ENCODE measurements at places on chromosomes 5 and 9.

DNA sequence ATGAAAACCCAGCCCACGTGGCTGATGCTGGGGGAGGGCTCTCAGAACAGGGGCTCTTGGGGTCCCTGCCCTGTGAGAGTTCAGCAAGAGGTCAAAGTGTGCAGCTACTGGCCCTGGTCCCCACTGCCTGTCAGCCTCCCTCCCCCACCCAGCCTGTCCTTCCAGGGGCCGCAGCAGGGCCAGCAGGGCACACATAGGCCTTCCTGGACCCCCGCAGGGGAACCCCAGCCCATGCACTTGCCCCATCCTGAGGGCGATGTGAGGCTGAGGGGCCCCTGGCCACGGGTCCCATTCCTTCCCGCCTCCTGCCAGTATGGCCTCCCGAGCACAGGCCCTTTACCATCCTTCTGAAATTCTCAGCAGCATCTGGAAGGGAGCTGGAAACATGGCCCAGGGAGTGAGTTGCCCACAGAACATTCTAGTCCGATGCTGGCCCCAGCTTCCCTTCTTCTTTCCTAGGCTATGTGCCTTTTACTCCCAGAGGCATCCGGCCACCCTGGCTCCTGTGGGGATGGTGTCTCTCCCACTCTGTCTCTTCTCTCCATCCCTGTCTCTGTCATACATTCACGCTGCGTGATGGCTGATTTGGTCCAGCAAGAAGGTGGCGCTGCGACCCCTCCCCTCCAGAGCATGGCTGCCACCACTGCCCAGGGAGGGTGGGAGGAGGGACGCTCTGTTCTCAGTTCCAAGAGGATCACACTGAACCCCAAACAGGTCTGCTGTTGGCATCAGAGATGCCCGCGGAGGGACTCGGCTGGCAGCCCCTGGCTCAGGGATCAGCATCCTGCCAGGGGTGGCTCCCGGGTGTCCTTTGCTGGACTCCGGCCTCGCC is 19.6 kb downstream of the MRPL36 start:
- DNase-seq, result no peak

GRCh38 chr5:152592416-152592815 is 187.3 kb upstream of the NMUR2 start:
- no peak for DNase-seq

GRCh38 chr9:89375191-89375760 is 57.0 kb downstream of the SECISBP2 start:
- no peak for DNase-seq

DNA sequence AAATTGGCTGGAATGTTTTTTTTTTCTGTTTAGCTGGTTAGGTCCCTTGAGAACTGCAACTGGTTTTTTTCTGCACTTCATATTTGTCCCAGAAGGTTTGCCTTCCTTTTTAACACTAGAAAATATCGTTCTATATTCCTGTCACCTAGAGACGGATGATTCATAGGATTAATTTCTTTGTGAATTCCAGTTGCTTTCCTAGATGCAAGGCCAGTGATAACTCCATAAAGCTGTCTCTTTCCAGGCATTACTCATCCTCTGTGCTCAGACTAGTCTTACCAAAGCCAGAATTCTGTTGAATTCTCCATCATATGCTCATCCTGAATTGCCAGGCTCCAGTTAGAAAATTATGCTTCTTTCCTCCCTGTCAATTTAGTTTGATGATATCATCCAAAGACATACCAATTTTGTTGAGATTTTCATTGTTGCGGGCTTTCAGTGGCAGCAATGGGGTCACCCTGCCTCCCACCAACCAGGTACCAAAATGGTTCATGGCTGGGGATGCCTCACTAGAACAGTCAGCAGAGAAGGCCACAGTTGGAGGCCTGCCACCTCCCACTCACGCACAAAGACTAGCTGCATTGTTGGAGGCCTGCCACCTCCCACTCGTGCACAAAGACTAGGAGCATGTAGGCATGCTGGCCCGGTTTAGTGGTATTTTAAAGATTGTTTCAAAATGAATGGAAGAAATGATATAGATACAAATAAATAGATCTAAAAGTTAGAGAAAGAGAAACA is 8.5 kb downstream of the BAAT start:
- DNase-seq, result no peak

DNA sequence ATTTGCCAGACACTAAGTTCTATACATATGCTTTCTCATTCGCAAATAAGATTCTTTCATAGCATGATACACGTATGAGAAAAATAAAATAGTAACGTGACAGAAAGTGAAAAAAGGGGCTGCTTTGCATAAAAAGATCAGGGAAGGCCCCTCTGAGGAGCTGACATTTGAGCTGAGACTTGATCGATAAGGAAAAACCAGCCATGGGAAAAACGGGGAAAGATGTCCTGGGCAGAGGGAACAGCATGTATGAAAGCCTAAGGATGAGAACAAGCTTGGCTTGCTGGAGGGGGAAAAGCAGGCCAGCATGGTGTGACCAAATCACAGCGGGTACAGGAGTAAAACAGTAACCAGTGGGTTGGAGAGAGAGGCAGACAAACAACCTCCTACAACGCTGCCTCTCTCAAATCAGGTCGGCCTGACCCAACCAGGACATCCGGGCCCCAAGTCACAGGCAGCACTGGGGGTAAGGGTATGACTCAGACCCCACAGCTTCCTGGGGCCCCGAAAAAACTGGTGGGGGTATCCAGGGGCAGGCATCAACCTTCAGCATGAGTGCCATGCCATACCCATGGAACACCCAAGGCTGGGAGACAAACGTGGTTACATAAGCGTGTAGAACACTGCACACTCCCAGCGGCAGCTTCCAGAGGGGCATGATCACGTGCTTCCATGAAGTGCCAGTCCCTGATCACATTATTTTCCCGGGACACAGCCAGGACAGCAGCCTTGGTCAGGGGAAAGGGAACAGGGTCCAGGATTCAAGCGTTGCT is 2.2 kb downstream of the TNIP1 start:
- DNase-seq, result no peak

DNA sequence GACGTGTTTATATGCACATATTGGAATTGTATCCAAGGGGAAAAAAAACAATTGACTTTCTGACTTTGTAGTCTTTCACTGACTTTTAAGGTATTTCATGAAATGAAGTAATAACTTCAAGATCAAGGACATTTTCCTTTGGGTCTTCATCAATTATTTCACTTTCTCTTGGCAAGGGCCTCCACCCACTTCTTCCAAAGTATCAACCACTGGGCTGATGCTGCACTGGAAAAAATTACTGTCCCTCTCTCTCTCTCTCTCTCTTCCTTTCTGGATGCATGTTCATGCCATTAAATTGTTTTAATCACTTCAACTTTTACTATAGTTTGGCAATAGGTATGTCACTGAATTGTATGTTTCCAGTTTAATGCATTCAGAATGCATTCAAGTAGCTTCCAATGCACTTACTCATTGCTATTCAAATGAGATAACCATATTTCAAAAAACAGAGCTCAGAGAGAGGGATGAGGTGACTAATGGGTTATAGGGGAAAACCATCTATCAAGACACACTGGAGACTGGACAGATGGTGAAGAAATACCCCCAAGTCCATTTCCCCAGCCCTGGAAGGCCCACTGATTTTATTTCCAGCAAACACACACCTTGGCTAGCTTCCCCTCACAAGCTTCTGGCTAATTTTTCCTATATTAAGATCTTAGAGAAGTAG is 585.3 kb downstream of the EBF1 start:
- no peak for DNase-seq

- no peak for DNase-seq
Observed at GRCh38 chr9:4196886-4197285, 103.0 kb downstream of the GLIS3 start.

DNA sequence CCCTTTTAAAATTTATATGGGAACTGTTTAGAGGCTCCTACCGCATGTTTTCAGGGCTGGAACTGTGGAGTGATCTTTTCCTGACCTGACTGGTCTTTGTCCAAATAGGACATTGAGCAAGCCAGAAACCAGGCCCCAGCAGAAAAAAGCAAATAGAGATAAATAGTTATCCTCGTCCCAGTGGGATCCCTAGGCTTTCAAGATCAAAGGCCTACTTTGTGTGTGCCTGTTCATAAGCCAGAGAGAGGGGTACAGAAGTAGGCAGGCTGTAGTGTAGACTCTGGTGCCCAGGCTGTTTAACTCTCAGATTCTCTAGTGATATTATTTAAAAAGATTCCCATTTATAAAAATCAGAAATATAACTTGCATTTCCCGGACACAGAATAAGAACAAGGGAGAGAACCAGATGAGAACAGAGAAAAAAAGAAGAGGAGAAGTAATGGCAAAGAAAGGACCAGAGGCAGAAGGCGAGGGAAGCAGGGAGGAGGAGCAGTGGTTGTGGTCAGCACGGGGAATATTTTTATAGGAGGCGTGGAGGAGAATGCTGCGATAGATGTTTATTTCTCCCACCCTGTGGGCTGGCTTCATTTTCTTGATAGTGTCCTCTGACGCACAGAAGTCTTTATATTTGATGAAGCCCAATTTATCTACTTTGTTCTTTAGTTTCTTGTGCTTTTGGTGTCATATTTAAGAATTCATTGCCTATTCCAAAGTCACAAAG is 101.2 kb downstream of the AOPEP start:
- peak; percentile 96 for DNase-seq

DNA sequence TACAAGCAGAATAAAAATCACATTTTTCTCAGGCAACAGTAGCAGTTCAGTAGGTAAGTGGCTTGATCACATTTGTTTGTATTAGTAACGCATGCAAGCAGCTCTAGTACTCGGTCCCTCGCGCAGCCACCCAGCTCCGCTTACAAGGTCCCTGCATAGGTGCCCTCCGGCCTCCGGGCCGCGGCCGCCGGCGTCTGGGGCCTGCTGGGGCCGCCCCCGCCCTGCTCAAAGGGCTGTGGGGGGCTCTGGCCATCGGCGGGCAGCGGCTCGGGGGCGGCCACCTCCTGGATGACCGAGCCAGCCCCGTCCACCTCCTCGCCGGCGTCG is 50.2 kb upstream of the UBAC1 start:
- DNase-seq, result no peak

- DNase-seq, result peak; percentile 54
Observed at GRCh38 chr5:41636605-41637004, 126.2 kb upstream of the PLCXD3 start.

Data from HepG2 (cell line).